ENCODE measurements at places on chromosomes 12 and 14. TPM values are rescaled to one million over a fixed set of nuclear protein-coding genes. Genes with fewer than 3 reads are reported as not detected.

DNA sequence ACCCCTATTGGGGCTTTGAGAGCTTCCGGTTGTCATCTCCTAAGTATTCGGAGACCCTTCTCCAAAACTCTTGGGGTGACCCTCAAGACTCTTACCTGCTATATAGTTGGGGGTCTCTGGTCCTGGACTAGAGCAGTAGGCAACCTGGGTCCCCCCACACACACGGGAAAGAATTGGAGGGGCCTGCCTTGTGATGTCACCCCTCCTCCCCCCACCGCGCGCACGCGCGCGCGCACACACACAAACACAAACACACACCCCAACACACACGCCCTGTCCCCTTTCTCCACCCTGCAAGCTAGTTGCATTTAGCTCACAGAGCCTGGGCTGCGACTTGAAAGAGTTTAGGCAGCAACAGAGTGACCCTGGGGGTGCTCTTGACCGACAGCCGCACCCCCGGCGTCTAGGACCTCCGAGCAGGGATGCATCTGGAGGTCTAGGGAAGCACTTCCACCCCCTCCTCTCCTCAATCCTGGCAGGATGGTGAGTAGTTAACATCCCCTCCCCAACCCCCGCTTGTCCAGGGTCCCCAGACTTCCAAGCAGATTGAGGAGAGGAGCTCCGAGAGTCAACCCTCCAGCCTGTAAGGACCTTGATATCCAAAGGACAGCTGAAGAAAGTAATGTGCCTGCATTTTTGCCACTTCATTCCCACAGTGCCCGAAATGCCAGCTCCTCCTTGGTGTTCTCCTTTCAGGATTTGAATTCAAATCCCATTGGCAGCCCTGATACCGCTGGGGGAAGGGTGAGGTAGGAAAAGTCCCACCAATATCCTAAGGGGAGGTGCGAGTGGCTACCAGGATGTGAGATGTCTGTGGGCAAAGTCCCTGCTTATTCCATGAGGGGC lies 1.4 kb upstream of the DNAJC14 start:
- DNase-seq: no peak

DNA sequence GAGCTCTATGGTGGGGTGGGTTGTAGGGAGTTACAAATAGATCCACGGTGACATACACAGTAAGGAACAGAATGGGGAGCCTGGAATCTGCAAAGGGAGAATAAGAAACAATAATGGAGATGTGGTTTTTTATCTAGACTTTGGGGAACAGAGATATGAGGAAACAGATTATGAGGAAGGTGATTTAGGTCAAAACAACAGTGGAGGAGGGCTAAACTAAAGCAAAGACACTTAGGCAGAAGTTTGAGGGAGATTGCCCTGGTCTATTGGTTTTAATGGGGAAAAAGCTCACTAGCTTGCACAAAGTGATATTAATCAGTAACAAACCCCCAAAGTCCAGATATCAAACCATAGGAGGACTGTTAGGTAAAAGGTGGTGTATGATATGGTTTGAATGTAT lies 144.5 kb upstream of the DYRK2 start:
- DNase-seq: no peak

DNA sequence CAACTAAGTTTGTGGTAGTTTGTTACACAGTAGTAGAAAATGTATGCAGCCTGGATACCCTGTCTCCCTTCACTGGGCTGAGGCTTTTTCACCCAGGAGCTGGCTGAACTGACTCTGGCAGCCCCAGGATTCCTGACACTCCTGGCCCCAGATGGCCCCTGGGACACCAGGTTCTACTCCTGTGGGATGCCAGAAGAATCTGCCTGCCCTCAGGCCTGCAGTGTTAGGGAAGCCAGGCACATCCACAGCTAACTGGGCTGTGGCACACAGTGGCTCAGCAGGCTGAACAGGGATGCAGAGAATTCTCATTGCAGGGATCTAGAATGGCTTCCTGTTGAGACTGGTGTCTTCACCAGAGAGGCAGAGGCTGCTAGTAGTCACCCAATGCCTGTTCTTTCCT lies 8.5 kb downstream of the IFI27 start:
- no peak for DNase-seq

DNA sequence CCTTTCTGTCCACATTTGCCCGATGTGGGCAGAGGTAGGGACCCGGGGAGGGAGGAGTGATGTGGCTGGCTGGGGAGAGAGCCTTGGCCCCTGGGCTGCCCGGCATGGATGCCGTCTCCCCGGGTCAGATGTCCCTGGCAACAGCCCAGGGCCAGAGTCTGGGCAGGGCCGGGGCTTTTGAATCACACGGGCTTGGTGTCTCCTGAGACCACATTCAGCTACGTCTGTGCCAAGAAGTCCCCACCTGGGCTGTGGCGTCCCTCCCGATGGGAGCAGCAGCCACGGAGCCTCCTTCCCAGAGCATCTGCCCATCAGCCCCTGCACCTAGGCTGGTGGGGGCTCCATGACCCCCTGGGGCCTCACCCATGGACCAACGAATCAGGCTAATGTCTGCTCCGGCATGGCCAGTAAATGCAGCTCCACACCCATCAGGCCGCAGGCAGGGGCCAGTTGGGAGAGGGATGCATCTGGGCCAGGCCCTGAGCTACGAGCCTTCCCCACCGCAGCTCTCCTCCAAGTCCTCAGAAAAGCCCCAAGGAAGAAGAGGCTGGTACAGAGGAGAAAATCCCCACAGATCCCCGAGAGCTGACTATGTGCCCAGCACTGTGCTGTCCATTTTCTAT lies 109.4 kb downstream of the RFLNA start:
- no peak for DNase-seq

Gene SMAGP
- total RNA-seq: 12.3 TPM

GRCh38 chr14:70972107-70972976 lies 65.1 kb downstream of the PCNX1 start:
- DNase-seq: peak; percentile 82

Gene WNT1
- not detected for total RNA-seq

DNA sequence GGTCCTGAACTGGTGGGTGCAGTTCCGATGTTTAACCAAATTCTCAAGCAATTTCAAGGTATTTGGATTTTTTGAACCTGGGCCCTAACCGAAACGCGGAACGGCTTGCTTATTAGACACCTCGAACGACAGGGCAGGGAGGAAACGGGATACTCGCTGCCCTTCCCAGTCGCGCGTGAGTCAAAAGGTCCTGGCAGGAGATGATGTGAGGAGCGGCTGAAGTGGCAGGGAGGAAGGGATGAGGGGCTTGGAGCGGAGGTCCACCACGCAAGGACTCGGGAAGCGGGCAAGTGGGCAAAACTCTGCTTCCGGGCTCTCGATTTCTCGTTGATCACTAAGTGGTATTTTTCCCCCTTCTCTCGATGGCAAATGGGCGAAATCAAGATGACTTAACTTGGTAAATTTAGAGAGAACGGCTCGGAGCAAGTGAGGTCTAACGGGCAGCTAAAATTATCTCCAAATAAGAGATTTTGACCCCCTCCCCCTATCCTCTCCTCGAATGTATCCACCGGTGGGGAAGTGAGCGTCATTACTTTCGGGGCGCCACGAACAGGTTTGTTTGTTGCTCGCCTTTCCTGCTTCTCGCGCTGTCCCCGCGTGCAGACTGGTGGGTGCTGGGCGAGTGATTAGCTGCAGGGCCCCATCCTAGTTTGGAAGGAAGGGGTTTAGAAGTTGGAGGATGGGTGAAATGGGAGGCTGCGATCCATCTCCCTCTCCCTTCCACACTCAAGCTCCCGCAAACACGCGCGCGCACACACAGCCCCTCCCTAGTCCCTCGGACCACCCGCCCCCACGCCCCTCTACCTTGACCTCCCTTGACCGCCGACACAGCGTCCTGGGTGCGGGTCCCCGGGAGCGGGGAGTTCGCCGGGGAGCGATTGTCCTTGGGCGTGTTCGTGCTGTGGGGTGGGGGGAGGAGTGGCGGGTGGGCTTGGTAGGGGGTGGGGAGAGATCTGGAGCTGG lies 986 bp upstream of the NTF3 start:
- DNase-seq: no peak

GRCh38 chr14:53249059-53249458 lies 95.9 kb upstream of the DDHD1 start:
- DNase-seq: no peak

Gene ASPG
- 0.50 TPM for total RNA-seq

DNA sequence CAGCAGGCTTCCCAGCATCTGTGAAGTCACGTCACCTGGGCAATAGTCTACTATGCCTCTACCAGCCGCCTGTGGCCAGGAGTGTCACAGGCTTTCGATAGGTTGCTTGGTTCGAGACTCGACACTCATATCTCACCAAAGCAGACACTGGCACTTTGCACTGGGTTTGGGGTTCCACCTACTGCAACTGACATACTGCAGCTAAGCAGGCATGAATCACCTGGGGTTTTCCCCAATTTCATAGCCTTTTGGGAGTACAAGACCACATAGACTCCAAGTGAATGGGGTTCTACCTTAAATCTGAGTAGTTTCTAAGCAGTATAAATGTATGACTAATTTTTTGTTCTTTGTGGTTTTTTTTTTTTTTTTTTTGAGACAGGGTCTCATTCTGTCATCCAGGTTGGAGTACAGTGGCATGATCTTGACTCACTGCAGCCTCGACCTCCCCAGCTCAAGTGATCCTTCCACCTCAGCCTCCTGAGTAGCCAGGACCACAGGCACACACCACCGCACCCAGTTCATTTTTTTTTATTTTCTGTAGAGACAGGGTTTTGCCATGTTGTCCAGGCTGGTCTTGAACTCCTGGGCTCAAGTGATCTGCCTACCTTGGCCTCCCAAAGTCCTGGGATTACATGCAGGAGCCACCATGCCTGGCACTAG lies 32.1 kb downstream of the DMAC2L start:
- DNase-seq: no peak

Gene SLC8A3
- not detected for total RNA-seq

- no peak for DNase-seq
Measured at GRCh38 chr14:74886001-74886400, 4.3 kb downstream of the DLST start.

DNA sequence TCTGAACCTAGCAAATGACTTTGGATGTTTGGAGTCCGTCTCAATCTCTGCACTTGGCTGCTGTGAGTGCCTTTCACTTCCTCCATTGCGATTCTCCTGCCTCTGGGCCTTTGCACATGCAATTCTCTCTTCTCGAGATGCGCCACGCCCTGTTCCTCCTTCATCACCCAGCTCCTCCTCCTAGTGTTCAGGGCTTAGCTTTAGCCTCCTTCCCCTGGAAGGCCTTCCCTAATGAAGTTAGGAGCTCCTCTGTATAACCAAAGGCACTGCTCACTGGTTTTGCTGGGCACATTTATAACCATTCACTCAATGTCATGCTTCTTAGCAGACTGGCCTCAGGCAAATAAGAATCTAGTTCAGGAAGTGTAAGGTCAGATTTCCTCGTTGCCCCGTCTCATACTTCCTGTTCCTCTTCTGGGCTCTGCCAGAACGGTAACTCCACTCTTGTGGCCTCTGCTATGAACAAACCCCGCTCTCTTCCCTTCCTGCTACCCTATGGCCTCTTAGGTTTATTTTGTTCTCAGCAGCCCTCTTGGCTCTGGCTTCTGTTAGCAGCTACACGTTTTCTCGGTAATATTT lies 171.4 kb downstream of the CRADD start:
- DNase-seq: no peak

Gene RFLNA
- total RNA-seq: not detected

Gene OR4K14
- not detected for total RNA-seq

Gene CLEC4E
- not detected for total RNA-seq

GRCh38 chr12:4540170-4540569 lies 1.5 kb downstream of the RAD51AP1 start:
- DNase-seq: no peak

DNA sequence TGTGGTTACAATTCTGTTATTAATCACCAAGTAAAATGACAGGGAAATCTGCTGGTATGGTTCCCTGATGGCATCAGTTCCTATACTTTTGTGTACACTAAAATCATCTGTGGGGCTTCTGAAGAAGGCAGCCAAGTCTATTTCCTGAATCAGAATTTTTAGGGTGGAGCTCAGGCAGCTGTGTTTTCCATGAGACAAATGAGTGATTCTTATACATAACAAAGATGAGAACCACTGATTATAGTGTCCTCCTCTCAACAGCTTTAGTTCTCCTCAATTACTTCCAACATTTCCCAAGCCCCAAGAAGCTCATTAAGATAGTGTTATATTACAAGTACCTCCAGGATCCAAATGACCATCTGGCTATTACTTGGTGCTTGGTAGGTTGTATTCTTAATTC lies 64.5 kb upstream of the USP44 start:
- no peak for DNase-seq

GRCh38 chr12:93215290-93215678 lies 162.4 kb upstream of the NUDT4 start:
- DNase-seq: no peak

Gene NFE2
- 0.72 TPM for total RNA-seq

GRCh38 chr12:73235387-73235786 lies 963.2 kb downstream of the TRHDE start:
- no peak for DNase-seq

DNA sequence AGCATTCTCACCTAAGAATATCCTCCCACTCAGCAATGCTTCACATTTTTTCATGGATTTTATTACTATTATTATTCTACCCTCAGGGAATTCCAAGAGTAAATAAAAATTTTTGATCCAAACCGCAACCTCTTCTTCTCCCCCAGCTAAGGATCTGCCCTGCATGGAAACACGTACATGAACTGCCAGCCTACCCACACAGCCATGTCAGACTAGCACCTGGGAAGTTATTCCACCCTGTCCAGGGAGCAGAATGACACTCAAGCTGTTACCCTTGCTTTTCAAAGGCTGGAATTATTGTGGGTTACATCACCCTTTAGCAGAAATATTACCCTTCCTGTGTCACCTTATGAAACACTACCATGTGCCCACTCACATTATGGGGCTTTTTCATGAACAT lies 227.3 kb upstream of the USP15 start:
- DNase-seq: no peak

DNA sequence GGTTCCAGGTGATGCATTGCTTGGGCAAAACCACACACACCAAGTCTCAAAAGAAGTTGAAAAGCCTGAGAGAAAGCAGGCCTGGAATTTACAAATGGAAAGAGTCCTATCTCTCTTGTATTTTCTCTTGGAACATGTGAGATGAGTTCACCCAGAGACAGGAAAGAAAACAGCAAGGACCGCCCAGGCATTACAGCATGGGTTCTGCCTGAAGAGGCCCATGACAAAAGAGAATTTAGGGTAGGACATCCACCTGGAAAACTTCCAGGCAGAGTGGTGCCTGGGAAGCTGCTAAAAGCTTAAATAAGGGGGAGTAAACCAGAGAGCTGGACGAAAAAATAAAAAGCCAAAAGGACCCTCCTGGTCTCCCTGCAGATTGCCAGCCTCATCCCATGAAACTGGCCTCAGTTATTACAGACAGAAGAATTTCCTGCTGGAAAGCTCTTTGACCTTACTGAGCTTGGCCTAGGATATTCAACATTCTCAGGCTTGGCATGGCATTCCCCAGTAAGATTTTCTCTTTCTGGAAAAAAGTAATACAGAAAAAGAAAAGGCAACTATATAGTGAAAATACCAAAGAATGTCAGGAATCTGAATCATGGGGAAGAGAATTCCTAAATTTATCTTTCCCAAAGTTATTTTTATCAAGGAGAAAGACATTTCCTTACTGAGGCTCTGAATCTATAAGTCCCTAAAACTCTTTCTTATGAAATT lies 121.3 kb upstream of the NUDT4 start:
- no peak for DNase-seq

Gene SERPINA9
- total RNA-seq: not detected

GRCh38 chr12:75349946-75350345 lies 15.5 kb downstream of the GLIPR1L1 start:
- DNase-seq: no peak

Data from NCI-H460 (cell line).